ENCODE measurements at places on chromosomes 5 and 9.
A peak's percentile ranks its signal among the peaks of the same experiment; 100 is the strongest.

- DNase-seq, result no peak
These were observed 32.5 kb upstream of the HMCN2 start for GRCh38 chr9:130232899-130233586.

- no peak for DNase-seq
These were observed 238.3 kb downstream of the EBF1 start for GRCh38 chr5:158861366-158861765.

GRCh38 chr9:84919440-84919839 is 249.9 kb downstream of the NTRK2 start:
- DNase-seq, result no peak

GRCh38 chr5:25701936-25702335 is 1057.2 kb upstream of the CDH10 start:
- DNase-seq, result no peak

- DNase-seq, result no peak
These were observed 72.4 kb downstream of the MSX2 start for GRCh38 chr5:174796711-174797192.

GRCh38 chr9:109098171-109098959 is 21.4 kb downstream of the TMEM245 start:
- no peak for DNase-seq

GRCh38 chr9:100098046-100098886 is 534 bp downstream of the ERP44 start:
- DNase-seq, result peak; percentile 43

- no peak for DNase-seq
These were observed at the start of gene SH3TC2 for GRCh38 chr5:149063017-149063687. SH3TC2 (minus strand) TSS chr5:149063062; CDS start chr5:149063022, 40 bp downstream.

GRCh38 chr5:10366310-10367272 is 13.1 kb downstream of the MARCHF6 start:
- no peak for DNase-seq

DNA sequence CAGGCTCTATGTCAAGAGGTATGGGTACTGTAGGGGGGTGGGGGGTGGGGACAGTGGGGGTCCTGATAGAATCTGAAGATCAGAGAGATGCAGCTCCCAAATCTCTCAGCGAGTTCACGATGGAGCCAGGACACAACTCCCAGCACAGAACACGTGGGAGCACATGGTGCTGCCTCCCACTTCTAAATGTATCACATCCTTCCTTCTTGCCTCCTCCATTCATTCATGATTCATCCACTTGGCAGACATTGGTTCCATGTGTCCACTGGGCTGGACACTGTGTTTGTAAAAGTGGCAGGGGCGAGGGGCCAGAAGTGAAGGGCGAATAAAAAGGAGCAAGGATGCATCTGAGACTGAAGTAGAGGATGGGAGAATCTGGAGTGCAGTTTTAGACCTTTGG is 33.9 kb downstream of the SH3TC2 start:
- DNase-seq, result no peak

DNA sequence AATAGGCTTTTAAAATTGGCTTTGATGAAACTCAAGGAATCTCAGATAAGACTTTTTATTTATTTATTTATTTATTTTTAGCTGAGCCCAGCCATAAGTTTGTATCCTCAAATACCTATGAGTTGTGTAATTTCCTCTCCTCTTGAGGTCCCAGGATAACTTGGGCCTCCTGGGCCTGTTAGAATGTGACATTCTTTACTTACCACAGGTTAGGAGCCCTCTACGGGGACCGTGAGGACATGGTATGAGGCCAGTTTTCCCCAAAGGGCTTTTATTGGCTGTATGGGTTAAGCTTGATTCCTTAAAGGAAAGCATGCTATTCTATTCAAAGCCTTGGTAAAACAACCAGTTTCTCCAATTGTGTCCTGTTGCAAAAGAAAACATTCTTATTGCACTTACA is 16.9 kb downstream of the SHISAL2B start:
- DNase-seq, result no peak

- no peak for DNase-seq
These were observed 180.7 kb upstream of the TARS1 start for GRCh38 chr5:33260098-33260497.

DNA sequence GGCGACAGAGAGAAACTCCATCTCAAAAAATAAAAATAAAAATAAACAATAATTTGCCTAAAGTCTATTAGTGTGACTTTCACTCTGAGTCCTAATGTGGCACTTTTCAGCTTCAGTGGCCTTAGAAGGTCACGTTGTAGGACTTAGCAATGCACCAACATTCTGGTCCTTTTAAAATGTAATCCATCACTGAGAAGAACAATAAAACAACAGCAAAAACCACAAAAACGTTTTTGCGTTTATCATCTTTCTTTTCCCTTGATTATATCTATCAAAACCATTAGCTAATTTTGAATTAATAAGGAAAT is 190.1 kb upstream of the ZNF608 start:
- no peak for DNase-seq

Data from SHP77 treated with DMSO at 0.1 percent for 48 hours (cell line).